ENCODE measurements at places on chromosomes 5 and 9. TPM values are rescaled to one million over a fixed set of nuclear protein-coding genes. Genes with fewer than 3 reads are reported as not detected.

Gene IL13
- not detected for total RNA-seq

Gene CARD9
- total RNA-seq = under 0.01 TPM

Gene CTXN3
- total RNA-seq = not detected

Gene RGS3
- 117 TPM for total RNA-seq

Gene SLC34A3
- not detected for total RNA-seq

Gene C9
- total RNA-seq = not detected

Gene TOMM5
- total RNA-seq = 173 TPM

Gene ADAMTS19
- not detected for total RNA-seq

Gene PCDHB8
- not detected for total RNA-seq

Gene FCN1
- total RNA-seq = not detected

Gene LECT2
- total RNA-seq = not detected

Gene CFAP90
- not detected for total RNA-seq

Gene STK32A
- 0.07 TPM for total RNA-seq

Gene DNAI1
- not detected for total RNA-seq

Gene ADRB2
- 13.3 TPM for total RNA-seq

Gene CTSV
- 1.3 TPM for total RNA-seq

Gene FBLL1
- not detected for total RNA-seq

Gene NOXA1
- not detected for total RNA-seq

Gene DNAJC18
- 3.6 TPM for total RNA-seq

Gene ZNF366
- total RNA-seq = 16.4 TPM

Gene HK3
- not detected for total RNA-seq

Gene TMEM250
- 75.0 TPM for total RNA-seq

Gene IL9
- not detected for total RNA-seq

Gene ARL14EPL
- total RNA-seq = 0.07 TPM

Gene GABRP
- total RNA-seq = 1.5 TPM

Gene C1QTNF2
- total RNA-seq = 0.20 TPM

Gene NUTM2F
- not detected for total RNA-seq

Gene LHX3
- not detected for total RNA-seq

Gene FRMPD1
- not detected for total RNA-seq

Gene SLC4A9
- total RNA-seq = not detected

Gene PCDHB13
- total RNA-seq = 0.30 TPM

Gene ZDHHC12
- total RNA-seq = 101 TPM

Gene CDHR2
- total RNA-seq = not detected

Gene PRRX2
- total RNA-seq = 0.20 TPM
